RWPE1 (cell line): ENCODE measurements at places on chromosomes 11 and 22.

DNA sequence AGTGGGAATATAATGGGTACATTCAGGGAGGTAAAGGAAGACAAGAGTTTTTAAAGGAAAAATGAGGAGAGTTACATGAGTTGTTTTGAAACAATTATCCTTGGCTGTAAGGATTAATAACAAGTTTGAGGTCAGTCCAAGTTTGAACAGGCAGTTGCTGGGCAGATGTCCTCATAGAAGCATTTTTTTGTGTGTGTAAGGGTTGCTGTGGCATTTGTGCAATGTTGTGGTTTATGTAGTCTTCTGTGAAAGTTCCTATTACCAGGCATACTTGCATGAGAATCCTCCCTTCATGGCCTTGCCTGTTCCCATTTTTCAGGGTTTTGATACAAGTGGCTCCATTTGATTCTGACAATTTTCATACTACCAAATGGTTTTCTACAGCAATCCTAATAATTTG is 400.2 kb downstream of the KCNA4 start:
- DNase-seq, result no peak

DNA sequence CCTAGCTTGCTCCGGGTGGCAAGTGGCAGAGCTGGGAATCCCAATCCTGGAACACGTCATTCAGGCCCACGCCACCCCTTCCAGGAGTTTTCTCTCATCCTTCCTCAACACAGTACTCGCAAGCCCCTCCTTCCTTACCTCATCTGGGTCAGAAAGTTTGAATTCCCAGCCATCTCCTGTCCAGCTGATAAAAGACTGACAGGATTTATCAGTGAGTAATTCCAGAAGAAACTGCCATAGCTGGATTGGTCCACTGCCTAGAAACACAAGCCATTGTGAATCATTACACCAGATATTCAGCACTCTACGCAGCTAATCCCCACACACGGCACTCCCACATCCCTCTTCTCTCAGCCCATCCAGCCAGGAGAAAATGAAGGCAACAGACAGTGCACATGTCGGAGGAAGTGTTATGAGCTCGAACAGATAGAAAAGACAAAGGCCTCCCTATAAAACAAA is 124.0 kb downstream of the ETS1 start:
- no peak for DNase-seq

DNA sequence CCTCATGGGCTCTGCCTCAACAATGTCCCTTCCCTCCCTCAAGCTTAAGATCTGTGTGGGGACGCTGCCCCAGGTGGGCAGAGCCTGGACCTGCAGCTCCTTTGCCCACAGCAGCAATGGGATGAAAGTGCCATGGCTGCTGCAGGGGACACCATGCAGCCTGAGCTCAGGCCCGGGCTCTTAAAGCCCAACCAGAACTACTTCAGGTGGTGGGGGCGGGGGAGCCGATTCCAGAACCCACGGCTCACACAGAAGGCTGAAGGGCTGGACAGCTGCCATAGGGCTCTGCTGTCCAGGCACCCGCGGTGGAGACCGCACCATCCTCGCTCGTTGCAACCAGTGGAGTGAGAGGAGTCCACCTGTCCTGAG is 12.5 kb downstream of the CHID1 start:
- peak; percentile 18 for DNase-seq

GRCh38 chr22:26045051-26045450 is 124.2 kb upstream of the SEZ6L start:
- no peak for DNase-seq
